ENCODE measurements at places on chromosomes 1 and 21. TPM values are rescaled to one million over a fixed set of nuclear protein-coding genes. Genes with fewer than 3 reads are reported as not detected.

DNA sequence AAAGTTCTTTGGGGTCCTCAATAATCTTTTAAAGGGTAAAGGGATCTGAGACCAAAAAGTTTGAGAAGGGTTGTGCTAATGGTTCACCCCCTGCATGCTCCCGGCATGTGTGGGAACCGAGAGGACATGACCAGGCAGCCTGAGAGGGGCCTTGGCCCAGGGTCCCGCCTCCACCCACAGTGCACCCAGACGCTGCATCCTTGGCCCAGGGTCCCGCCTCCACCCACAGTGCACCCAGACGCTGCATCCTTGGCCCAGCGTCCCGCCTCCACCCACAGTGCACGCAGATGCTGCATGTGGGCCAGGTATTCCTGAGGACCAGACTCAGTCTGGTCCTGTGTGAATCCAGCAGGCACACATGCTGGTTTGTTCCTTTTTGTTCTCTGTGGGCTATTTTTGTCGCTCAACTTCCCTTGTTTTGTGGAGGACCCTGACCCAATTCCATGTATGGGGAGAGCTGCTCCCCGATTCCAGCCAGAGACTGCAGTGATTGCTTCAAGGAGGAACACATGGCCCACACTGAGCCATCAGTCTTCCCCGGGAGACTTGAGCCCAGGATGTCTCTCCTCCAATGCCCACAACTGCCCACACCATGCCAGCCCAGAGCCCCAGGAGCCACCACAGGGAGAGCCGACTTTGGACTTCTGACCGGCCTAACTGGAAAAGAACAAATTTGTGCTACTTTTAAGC lies 3.5 kb downstream of the NPHP4 start:
- no peak for DNase-seq

DNA sequence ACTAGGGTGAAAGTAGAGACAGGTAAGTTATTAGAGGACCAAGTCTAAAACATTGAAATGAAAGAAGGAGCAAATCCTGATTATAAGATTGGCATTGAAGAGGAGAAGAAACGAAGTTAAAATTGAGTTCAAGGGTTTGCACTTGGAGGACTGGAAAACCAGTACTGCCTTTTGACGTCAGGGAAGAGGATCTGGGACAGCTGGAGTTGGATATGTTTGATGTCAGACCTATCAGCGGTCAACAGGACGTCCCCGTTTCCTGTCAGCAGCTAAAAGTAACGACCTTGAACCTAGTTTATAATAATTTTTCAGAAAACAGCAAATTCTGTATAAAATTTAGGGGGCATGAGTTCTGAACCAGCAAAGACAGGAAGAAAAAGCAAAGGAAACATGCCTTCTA lies 1.2 kb upstream of the NID1 start:
- no peak for DNase-seq

DNA sequence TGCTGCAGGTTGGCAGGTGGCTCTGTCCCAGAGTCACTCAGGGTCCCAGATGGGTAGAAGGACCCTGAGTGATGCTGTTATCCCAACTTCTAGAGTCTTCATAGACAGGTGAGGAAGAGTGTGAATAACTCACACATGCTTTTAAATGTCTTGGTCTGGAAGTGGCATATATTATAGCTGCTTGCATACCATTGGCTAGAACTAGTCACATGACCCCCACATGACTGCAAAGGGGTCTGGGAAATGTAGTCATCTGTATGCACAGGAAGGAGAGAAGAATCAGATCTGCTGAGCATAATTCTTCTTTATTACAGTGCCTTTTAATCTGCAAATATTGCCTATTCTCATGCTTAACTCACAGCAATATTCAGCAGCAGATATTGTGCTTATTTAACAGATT lies 28.2 kb upstream of the KLHDC7A start:
- no peak for DNase-seq

DNA sequence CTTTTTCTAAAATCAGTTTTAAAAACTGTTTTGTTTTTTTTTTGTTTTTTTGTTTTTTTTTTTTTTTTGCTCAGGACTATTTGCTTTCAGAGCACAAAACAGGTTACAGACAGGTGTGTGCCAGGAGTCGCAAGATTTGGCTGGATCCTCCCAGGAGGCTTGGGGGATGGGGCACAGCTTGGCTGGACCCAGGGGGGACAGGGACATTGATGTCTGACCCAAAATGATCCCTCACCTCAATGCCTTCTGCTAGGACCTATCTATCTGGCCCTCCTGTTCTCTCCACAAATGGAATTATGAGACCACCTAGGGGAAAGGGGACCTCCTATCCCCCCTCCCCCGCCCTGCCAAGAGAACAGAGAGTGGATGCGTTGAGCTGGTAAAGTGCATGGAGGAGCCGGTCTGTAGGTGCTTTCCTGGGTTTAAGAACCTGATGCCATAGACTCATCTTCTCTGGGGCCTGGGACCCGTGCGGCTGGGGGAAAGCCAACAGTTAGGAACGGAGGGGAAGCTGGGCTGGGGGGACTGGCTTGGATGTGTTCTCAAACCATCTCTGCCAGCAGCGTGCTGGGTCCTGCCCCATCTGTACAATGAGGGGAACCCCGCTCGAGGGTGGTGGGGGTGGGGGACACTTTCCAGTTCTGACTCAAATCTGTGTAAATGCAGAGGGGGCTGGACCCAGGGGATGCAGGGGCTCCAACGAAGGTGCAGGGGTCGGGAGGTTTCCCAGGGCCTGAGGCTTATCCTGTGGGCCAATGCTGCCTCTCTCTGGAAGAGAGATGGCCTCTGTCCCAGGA lies 28.9 kb downstream of the RUNX3 start:
- no peak for DNase-seq

- DNase-seq, result peak; percentile 72
Observed at GRCh38 chr1:203286161-203286984, 18.9 kb upstream of the BTG2 start.

- DNase-seq, result no peak
Observed at GRCh38 chr1:36759355-36759754, 275.0 kb downstream of the GRIK3 start.

DNA sequence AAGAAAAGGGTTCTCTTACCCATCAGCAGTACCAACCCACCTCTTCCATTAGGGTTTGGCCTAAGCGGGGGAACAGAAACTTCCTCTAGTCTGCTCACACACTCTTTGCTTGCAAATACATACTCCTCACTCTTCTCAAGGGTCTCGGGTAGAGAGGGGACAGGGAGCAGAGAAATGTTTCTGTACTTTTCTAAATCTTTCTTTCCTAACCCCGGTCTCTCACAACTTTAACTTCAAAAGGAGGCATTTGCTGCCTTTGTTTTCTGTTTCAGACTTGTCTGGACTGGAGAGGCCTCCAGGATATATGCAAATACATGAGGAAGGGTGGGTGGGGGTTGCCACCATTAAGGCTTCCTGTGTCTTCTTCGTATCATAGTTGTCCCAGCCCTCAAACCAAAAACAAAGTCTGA lies 10.5 kb upstream of the LAX1 start:
- no peak for DNase-seq

DNA sequence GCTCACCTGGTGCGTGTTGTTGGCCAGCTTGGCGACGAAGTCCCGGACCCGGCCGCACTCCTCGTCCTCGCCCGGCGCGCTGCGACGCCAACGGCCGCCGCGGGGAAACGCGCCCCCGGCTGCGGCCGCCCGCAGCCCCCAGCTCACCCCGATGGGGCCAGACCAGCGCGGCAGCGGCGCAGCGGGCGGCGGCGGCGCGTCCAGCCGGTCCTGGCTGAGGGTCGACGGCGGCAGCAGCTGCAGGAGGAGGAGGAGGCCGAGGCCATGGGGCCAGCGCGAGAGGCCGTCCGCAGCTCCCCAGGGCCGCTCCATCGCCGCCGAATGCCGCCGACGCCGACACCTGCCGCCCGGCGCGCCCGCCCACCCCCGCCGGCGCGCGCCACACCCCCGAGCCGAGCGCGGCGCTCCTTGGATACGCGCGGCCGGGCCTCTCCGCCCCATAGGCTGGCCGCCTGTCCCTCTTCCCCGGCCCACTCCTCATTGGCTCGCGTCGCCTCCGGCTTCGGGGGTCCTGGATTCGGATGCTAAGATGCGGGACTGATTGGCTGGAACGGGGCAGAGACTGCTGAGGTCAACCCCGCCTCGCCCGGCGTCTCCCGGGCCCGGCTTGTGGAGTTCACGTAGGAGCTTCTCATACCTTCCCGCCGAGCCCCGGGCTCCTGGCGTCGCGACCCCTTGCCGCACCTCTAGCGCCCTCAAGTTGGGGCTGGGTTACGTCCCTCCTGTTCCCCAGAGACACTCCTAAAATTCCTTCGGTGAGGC lies at the start of gene SORT1:
Gene SORT1, minus strand, starts transcription at position 338 of the 762 bp plus-strand sequence. Its CDS starts 26 bp downstream, at position 312.
- peak; percentile 96 for DNase-seq

The SLAMF9 gene
- total RNA-seq, result not detected

The AIRE gene
- 9.7 TPM for total RNA-seq

The GUCA2B gene
- not detected for total RNA-seq

The CRNN gene
- not detected for total RNA-seq
